Fibroblast of pulmonary artery (primary cell): ENCODE measurements at places on chromosomes 5 and 9.

DNA sequence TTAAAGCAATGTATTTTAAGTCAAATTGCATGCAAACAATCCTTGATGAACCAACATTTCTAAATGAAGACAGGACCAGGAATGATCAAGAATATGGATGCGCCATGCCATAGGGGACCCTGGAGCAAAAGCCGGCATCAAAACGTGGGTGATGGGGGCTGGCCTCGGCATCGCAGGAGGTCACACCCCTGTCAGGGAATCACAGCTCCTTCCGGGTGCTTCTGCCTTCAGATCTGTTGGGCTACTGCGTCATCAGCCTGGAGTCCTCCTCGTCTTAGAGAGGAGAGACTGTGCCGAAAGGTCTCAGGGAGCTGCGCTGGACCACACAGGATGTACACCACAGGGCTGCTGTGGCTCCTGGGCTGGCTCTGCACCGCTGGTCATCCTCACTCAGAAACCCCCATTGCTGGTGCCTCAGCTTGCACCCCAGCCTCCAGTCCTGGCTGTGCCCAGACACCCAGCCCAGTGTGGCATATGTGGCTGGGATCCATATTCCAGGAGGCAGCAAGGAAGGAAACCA, 152.9 kb upstream of the PPP1R26 start:
- no peak for DNase-seq

DNA sequence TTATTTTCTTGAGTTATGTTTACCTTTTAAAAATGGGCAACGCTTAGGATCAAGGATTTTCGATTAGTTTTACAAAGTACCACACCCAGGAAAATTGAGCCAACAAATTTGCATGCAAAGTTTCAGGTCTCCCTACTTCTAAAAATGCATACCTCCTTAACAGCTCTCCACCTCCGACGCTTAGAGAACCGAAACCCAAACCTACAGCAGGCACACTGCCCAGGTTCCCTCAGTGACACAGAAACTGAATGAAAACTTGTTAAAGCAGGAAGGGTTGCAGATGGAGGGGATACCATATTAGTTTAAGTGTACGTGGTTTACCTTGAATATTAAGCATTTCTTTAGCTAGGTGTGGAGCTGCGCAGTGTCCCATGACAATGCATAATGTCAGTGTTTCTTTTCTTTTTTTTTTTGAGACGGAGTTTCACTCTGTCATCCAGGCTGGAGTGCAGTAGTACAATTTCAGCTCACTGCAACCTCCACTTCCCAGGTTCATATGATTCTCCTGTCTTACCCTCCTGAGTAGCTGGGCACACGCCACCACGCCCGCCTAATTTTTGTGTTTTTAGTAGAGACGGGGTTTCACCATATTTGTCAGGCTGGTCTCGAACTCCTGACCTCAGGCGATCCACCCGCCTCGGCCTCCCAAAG, 1.6 kb upstream of the SUB1 start:
- no peak for DNase-seq

DNA sequence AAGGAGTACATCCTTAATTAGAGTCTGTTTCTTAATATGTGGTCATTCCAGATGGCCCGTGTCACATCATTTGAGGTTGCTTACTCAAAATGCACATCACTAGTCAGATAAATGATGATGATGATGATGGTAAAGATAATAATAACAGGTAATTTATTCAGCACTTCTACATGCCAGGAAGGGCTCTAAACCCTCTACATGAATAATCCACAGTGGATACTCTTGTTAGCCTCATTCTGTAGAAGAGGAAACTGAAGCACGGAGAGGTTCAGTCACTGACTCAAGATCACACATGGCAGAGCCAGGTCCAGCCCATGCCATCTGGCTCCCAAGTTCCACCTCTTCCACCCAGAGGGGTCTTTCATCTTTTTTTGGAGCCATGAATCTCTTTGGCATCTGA, 11.7 kb downstream of the SH3PXD2B start:
- DNase-seq = no peak

DNA sequence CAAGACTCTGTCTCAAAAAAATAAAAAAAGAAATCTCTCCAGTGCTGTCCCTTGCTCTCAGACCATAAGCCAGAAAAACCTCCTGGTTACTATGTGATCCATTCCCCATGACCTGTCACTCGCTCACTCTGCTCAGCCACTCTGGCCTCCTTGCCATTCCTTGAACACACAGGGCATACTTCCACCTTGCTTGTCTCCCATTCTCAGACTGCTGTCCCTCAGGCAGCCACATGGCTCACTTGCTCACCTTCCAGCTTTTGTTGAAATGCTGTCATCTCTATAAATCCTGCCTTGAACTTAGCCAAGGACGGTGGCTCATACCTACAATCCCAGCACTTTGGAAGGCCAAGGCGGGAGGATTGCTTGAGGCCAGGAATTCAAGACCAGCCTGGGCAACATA, 82.9 kb downstream of the UGCG start:
- DNase-seq = no peak

DNA sequence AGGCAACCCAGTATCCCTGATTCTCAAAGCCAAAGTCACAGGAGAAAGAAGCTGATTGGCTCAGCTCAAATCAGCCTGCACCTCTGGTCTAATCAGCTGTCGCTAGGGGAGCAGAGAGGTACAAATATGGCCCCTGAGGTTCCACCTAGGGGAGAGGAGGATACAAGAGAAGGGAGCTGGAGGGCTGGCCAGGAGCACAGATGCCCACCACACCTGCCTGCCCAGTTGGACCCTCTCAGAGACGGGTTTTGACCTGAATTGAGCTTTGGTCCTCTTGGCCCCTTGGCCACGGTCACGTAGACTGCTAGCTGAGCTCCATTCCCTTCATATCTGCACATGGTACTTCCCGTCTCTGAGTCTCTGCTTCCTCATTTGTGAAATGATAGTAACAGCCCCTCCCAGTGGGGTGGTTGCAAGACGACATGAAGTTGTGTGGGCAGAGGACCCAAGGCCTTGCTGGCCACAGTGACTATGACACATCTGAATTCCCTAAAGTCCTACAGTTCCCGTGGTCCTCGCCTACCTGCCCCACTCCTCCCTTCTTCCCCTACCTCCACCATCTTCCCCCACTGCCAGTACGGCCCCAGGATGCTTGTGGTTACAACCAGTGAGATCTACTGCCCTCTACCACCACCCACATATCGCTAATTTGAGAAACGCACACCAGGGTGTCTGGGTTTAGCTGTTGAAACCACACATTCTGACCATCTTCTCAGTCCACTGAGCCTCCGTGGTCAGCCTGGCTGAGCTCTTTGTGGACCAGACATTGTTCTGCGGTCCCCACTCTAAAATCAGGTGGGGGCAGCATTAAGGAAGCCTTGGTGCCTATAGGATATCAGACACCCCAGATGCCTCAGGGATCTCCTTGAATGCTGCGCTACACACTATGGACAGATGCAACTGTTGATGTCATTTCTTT, 60.3 kb upstream of the NEK6 start:
- no peak for DNase-seq

DNA sequence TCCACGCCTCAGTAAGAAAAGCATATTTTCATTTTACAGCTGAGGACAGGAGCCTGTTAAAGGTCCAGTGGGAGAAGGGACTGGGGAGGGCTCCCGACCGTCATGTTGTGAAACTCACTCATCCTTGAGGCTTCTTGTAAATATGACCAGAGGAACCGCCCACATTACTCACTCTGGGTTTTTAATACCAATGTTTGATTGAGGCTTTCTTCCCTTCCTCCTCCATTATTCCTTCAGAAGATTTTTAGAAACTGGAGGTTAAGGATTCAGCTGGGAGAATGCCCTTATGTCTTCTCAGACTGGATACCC, 61.4 kb upstream of the GLRX start:
- DNase-seq = peak; percentile 60

DNA sequence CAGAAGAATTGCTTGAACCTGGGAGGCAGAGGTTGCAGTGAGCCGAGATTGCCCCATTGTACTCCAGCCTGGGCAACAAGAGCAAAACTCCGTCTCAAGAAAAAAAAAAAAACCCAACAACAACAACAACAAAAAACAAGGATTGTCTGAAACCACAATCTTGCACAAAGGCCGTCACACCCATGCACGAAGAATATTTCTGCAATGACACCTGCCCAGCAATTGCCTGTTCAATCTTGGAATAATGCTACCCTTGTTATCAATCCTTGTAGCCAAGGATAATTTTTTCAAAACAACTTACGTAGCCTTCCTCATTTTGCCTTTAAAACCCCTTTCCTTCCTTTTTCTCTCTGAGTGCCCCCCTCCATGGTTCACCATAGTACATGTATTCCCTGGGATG, 3.7 kb upstream of the CLTB start:
- DNase-seq = no peak

GRCh38 chr5:96468956-96469355, 35.9 kb upstream of the PCSK1 start:
- no peak for DNase-seq

- DNase-seq = peak; percentile 26
Observed at GRCh38 chr5:137022043-137022442, 477.1 kb downstream of the SPOCK1 start.

GRCh38 chr5:171568389-171568788, 148.9 kb downstream of the FGF18 start:
- DNase-seq = no peak

DNA sequence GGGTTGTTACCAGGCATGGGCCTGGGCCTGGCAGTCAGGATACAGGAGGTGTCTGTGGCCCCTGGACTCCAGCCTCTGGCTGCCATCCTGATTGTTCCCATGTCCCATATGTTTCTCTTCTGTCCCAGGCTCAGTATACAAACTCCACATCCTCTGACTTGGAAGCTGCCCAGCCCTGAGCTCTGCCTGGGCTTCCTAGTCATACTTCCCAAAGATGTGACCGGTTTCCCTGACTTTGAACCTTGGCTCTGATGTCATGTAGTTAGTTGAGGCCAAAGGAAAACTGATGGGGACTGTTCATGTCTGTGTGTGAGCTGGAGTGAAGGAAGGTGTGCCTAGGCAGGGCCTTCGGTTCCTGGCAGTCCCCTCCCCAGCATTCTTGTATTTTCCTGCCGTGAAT, 50.4 kb downstream of the CYSTM1 start:
- DNase-seq = no peak

DNA sequence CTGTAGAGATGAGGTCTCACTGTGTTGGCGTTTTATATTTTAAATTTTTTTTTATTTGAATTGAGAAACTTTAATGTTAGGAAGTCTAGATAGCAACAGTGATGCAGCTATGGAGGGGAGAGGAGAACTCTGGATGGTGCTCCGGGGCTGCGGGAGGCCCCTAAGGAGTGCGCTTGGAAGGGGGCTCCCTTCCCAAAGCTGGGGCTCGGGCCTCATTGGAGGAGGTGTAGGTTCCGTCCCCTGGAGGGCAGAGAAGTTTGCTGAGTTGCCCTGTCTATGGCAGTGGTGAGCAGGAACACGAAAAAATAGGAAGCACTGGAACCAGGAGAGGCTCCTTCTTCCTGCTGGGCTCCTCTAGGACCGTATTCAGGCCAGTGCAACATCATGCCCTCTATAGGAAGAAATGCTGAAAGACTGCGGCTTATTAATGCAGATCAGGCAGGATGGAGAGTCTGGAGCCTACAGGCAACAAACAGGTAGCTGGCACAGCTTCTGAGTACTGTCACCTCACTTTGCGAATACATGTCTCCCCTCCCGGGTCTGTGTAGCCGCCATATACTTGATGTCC, 16.1 kb downstream of the AHRR start:
- peak; percentile 53 for DNase-seq

DNA sequence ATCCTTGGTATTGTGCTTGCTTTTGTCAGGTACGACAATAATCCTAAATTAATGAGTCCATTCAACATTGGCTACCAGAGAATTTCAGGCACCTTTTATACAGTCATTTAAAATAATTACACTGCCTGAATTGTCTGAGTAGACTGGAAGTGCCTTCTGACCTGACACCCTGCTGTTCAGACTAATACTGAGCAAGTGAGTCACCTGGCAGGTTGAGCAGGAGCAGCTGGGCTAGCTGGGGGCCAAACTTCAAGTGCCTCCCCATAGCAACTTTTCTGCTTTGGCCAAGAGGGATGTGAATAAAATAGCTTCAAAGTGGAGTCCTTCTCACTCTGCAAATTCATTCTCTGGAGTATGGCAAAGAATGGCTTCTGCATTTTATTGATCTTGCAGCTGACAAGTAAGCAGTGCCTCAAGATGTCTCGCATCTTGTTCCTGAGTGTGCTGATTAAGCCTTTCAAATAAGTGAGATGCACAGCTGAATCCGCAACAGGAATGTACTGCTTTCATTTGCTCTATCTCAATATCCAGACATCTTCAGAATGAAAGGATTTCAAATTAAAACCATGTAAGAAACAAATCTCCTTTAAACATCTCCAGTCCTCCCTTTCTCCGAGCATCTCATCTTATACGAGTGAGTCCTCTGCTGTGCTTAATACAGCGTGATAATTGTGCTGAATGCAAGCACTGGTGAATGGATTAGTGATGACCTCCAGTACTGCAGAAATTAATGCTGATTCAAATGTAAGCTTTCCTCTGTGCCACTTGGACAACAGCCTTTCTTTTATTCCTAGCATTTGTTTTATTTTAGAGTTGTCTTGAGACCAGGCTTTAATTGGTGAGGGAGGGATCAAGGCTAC, 271.2 kb downstream of the EDIL3 start:
- DNase-seq = no peak

DNA sequence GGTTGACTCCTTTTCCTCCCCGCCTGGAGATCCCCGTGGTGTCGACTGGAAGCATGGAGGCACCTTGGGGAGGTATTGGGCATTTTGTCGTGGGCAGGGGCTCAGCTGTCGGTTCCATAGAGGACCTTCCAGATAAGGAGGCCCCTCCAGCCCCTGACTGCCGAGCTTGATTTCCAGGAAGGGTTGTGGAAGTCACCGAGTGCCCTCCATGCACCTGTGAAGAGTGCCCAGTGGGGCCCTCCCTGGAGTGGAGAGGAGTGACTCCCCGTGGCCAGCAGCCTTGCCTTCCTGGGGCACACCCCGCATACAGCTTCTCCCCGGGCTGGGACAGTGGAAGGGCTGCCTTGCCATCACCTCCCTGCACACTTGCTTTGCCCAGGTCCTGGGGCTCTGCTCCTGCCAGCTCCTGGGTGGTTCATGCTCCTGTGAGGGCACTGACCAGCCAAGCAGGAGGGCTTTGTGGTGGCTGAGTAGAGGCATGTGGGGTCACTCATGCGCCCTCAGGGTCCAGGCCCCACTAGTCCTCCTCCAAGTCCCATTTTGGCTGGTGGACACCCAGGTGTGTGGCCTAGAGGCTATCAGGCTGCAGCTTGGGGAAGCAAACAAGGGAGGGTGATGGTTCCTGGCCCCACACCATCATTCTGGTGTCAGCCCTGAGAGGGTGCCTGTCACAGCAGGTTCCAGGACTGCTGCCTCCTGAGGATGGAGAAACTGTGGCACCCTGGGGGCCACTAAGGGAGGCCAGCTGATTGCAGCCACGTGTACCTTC, 133.0 kb downstream of the WNK2 start:
- no peak for DNase-seq

DNA sequence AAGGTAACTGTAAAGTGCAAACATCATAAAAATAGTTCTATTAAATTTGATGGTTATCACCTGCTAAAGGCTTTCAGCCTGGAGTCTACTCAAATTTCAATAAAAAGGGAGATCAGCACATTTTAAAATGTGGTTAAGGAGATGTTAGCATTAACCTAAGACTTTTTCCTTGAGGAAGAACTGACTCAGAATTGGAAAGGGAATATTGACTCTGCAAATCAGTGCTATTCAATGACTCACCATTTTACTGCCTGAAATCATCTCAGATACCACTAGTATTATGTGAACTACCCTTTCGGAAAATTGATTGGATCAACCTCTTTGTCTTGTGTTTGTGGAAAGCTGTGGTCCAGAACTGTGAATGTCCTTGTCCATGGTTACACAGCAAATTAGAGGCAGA, 113.3 kb downstream of the ADRB2 start:
- peak; percentile 9 for DNase-seq

- no peak for DNase-seq
Observed at GRCh38 chr5:167947306-167947705, 344.1 kb upstream of the WWC1 start.

- no peak for DNase-seq
Observed at GRCh38 chr5:17370651-17371050, 127.4 kb upstream of the TAF11L2 start.
